Choroid plexus epithelial cell (primary cell): ENCODE measurements at places on chromosomes 16 and 17.

- DNase-seq, result no peak
These were observed 26.3 kb downstream of the FOXL1 start for GRCh38 chr16:86604436-86605193.

GRCh38 chr17:63954402-63955063, 18.2 kb downstream of the SCN4A start:
- no peak for DNase-seq

- no peak for DNase-seq
These were observed 182 bp downstream of the RPL26 start for GRCh38 chr17:8382880-8383142.

DNA sequence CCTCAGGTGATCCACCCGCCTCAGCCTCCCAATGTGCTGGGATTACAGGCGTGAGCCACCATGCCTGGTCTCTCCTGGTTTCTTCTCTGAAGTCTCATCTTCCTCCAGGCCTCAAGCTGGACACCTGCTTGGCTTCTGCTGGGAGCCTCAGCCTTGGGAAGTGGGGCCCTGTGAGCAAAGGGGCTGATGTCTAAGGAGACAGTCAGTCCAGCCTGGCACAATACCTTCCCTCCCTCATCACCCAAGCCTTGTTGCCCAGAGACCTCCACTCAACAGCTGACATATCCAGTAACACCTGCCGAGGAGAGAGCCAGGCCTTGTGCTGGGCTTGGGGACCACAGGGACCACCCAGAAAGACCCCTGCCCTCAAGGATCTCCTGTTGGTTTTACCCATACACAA, 251.6 kb downstream of the GSG1L start:
- DNase-seq, result no peak

DNA sequence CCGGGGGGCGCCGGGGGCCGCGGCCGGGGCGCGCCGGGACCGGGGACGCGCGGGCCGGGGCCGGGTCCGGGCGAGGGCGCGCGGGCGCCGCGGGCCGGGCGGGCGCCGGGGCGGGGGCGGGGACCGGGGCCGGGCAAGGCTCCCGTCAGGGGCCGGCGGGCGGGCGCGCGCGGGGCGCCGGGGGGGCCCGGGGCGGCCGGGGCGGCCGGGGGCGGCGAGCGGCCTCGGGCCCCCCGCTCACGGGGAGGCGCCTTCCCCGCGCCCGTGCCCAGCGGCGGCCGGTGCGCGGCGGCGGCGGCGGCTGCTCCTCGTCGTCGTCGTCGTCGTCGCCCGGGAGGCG, 563 bp downstream of the ZCCHC14 start:
- DNase-seq, result no peak

DNA sequence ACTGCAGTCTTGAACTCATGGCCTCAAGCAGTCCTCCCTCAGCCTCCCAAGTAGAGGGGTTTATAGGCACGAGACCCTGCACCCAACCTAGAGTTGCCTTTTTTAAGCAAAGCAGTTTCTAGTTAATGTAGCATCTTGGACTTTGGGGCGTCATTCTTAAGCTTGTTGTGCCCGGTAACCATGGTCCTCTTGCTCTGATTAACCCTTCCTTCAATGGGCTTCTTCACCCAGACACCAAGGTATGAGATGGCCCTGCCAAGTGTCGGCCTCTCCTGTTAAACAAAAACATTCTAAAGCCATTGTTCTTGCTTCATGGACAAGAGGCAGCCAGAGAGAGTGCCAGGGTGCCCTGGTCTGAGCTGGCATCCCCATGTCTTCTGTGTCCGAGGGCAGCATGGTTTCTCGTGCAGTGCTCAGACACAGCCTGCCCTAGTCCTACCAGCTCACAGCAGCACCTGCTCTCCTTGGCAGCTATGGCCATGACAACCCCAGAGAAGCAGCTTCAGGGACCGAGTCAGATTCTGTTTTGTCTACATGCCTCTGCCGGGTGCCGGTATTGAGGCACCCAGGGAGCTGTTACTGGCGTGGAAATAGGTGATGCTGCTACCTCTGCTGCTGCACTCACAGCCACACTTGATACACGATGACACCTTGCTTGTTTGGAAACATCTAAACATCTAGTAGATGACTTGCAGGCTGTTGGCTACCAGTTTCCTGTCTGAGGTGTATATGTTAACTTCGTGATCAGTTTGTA, 3.3 kb downstream of the RPL13 start:
- no peak for DNase-seq
